SJSA1 (cell line): ENCODE measurements at places on chromosomes 13 and 19.

- DNase-seq, result no peak
These were observed 56.9 kb upstream of the KCTD4 start for GRCh38 chr13:45257638-45258333.

DNA sequence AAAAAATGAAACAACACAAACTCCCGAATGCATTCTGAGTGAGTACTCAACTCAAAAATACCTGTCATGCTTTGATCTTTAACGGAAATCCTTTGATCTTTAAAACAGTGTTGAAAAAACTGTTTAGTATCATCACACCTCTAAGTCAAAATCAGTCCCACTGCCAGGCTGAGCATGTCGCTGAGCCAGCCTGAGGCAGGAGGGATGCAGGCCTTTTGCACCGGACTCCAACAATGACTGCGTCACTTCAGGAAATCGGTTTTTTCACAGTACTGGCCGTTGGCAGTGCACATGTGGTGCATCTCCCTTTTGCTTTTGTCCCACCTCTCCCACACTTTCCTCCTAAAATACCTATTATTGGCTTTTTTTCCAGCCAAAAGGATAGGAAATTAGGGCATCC lies 78.2 kb downstream of the SHISA2 start:
- DNase-seq, result no peak

GRCh38 chr13:109157275-109157674 lies 527.9 kb downstream of the MYO16 start:
- DNase-seq, result peak; percentile 68

DNA sequence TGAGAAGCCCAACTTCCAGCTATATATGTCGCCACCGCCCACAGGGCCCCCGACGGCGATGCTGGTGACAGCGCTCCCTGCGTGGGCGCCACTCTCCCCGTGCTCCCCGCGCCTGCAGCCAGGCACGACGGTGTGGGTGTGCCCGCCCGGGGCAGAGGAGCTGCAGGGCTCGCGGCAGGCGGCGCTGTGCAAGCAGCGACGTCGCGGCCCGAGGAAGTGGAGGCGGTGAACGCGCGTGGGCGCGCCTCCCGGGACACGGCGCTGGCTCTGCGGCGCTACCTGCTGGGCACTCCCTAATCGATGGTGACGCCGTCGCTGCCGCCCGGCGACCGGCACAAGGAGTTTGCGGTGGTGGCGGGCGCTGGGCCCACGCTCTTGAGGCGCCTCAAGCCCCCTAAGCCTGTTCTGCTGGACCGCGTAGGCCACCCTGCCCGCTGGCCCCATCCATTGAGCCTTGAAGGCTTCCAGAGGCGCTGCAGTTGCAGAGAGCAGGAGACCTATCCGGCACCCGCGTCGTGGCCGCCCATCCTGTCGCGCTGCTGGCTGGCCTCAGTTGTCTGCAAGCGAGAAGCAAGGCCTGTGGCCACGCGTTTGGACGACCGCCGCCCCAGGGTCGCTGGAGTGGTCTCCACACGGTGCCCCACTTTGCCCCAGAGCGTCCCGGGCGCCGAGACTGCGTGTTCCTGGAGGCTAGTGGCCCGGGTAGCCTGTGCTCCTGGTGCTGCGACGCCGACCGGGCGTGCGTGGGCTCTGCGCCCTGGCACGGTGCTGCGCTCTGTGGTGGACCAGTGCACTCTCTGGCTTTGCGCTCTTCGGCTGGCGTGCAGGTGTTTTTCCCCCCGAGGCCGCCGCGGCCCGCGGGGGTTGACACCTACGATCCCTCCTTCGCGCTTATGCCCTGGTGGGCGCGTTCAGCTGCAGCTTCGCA lies 23.1 kb downstream of the LRFN3 start:
- DNase-seq, result no peak
